Activated naive CD4-positive, alpha-beta T cell treated with anti-CD3 and anti-CD28 coated beads, Interleukin-2, amount 50 U/mL, for 72 hours (primary cell): ENCODE measurements at places on chromosomes 7 and 10. TPM values are rescaled to one million over a fixed set of nuclear protein-coding genes. Genes with fewer than 3 reads are reported as not detected.

The C10orf62 gene
- not detected for total RNA-seq

The MRPS33 gene
- total RNA-seq: 73.9 TPM

The AMZ1 gene
- total RNA-seq: 0.14 TPM

DNA sequence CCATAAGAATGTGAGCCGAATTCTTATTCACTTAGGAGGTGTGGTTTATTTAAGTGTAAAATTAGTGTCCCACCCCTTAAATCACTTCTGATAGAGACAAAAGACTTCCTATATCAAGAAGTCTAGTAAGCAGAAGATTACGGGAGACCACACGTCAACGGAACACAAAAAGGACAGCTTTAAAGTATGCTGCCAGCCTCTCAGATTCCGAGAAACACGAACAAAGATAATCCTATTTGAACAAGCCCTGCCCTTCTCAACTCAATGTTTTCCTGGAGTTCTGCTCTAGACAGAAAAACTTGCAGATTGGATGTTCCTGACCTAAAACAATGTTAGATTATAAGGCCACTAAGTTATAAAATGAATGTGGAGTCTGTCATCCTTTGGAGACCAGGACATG, 4.9 kb upstream of the MCU start:
- DNase-seq: no peak

- DNase-seq: no peak
Observed at GRCh38 chr10:130766071-130766470, 545.5 kb downstream of the TCERG1L start.

GRCh38 chr10:90530521-90530920, 327.3 kb downstream of the HTR7 start:
- no peak for DNase-seq

DNA sequence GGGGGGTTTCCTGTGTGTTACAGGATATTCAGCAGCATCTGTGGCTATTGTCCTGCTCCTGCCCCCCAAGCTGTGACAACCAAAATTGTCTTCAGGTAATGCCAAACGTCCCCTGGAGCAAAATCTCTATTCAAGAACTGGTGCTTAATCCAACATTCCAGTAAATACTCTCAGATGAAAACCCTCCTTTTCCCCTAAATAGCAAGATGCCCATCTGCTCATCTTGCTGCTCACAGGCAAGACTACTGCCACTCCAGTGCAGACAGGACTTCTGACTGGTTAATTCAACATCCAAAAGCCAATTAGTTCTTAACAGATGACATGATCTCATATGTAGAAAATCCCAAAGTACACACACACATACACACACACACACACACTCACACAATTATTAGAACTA, 20.5 kb upstream of the JAZF1 start:
- no peak for DNase-seq

DNA sequence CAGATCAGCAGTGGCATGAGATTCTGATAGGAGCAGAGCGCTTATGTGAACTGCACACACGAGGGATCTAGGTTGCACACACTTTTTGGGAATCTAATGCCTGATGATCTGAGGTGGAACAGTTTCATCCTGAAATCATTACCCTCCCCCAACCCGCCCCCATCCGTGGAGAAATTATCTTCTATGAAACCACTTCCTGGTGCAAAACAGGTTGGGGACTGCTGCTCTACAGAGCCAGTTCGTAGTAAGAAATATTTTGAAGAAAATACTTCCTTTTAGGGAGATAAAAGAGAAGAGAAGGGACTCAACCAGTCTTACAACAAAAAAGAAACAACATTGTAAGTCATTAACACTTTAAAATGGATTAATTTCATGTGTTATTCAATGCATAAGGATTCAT, 1308.2 kb downstream of the GATA3 start:
- DNase-seq: no peak

GRCh38 chr10:116272440-116273283, at the start of gene GFRA1:
TSS of gene GFRA1 (minus strand) at chr10:116273206. CDS start at chr10:116272029, 1,177 bp downstream.
- DNase-seq: peak; percentile 3

DNA sequence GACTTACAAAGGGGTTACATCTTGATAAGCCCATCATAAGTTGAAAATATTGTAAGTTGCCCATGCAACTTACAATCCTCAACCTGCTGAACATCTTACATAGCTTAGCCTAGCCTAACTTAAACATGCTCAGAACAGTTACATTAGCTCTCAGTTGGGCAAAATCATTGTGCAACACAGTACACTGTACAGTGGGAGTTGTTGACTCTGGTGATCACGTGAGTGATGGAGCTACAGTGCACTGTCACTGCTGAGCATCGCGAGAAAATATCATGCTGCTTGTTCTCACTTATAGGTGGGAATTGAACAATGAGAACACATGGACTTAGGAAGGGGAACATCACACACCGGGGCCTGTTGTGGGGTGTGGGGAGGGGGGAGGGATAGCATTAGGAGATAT, 214.9 kb upstream of the ZMIZ1 start:
- DNase-seq: no peak

GRCh38 chr10:102604439-102604841, 39.8 kb upstream of the TRIM8 start:
- no peak for DNase-seq

DNA sequence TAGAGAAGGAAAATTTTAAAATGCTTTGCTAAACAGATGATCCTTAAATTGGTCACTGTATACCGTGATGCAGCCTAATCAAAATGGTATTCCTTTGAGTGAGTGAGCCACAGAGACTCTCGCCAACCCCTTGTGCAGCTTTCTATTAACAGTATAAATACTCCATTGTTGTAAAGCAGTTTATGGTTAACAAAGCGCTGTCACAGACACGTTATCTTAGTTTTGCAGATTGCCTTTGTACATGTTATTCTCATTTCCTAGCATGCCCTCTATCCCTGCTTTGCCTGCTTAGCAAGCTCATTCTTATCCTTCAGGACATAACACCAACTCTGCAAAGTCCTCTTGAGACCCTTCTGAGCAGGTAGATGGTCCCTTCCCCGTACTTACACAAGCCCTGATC, 694.4 kb downstream of the AUTS2 start:
- no peak for DNase-seq

DNA sequence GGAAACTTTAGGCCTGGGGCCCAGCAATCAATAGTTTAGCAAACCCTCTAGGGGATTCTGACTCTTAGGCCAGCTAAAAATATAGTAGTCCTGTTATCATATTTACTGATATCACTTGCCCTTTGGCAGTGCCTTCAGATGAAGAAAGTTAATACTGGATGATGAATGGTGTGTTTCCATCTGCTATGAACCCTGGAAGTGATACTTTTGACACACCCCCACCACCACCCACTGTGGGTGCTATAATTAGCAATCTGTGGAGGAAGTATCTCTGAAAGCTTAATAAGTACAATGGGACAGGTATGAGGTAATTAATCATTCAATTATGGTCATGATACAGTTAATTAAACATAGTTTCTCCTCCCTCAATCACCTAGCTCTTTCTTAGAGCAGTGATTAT, 90.4 kb upstream of the LRRTM3 start:
- no peak for DNase-seq
